ENCODE measurements at places on chromosomes 1 and 21.

- DNase-seq = no peak
Measured at GRCh38 chr1:38190983-38191382, 144.4 kb upstream of the POU3F1 start.

DNA sequence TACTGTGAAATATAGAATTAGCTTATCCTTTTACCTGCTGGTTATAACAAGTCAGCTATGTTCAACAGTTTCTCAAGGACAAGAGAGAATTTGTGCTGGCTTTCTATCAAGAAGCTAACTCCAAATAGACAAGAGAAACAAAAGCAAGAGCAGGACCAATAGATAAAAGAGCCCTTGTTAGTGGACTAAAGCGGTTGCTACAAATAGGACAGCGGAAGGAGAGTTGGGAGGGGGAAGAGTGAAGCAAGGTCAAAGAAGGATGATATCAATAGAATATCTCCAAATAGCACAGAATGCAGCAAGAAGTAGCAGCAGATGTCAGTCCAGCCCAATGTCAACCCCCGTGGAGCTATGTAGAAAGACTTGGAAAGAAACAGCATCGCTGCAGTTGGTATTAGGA, 53.0 kb upstream of the AKT3 start:
- DNase-seq = no peak

DNA sequence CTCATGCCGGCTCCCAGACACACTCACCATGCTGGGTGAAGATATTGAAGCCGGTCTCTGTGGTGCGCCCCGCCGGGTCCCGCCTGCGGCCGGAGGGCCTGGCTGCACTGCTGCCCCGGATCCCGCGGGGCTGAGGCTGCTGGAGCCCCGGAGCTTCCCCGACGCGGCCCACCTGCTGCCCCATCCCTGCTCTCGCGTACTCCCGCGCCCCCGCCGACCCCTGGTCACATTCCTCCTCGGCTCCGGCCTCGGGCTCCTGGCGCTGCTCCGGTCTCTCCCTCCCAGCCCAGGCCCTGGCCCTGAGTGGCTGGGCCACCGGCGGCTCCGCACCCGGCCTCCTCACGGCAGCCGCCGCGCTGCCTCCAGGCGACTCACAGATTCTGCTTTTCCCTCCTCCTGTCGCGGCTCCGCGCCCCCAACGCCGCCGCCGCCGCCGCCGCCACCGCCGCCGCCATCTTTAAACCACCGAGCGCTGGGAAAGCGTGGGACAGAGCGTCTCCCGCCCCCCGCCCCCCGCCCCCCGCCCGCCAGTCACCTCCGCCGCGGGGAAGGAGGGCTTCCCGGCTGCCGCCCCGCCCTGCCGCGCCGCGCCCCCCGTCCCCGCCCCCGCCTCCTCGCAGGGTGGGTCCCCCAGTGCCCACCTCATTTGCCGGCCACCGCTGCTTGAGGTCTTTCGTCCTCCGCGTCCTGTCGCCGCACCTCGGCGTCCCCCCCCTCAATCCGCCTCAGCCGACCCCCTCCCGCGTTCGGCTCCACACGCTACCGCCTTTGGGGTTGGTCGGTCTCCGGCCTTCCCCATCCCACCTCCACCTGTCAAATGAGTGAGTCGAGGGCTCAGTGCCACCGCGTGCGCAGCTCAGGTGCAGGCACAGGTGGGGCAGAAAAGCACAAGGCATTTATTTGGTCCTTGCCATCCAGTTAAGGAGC, at the start of gene ABL2:
TSS of gene ABL2 (minus strand) at position 464 of the 927 bp plus-strand sequence. CDS start at position 184, 280 bp downstream.
- DNase-seq = peak; percentile 81

DNA sequence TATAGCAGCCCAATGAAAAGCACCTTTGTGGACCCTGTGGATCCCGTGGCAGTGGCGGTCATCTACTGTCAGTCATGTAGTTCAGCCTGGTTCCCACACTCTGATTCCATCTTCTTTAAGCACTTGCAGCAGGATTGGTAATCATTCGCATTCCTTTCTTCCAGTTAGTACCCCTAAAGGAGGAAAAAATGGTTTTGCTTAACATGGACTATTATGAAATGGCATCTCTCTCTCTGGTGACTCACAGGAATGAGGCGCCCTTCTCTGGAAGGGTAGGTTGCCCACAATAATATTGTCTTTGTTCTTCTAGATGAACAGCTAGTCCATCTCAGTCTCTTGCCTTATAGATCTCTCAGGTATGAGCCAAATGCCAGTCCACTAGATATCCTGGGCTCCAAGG, 127.9 kb upstream of the MROH9 start:
- no peak for DNase-seq

DNA sequence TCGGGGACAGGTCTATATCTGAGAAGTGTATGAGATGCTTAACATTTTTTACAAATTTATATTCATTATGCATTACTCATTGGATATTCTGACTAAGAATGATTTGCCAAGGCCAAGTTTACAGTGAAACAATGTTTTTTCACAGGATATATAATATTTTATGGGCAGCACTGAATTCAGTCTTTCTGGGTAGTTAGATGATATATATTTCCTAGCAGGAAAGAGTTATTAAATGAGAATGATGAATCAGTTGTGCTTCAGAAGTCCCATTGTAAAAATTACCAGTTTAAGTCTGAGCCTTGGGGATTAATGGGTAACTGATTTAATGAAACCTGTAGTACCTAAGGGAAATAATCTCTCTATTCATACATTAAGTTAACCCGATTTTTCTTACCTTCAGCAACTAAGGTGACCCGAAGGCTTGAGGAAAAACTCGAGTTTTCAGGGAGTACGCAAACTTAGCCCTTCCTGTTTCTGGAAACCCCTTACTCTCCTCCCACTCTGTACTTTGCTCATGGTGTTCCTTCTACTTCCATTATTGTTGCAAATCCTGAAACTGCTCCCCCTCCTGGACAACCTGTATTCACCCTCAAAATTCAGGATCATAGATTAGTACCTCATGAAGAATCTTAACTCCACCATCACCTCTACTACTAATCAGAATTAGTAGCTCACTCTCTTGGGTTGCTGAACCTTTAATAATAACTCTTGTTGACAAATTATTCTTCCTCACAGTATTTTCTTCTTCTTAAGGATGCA, 135.1 kb downstream of the AK5 start:
- no peak for DNase-seq

DNA sequence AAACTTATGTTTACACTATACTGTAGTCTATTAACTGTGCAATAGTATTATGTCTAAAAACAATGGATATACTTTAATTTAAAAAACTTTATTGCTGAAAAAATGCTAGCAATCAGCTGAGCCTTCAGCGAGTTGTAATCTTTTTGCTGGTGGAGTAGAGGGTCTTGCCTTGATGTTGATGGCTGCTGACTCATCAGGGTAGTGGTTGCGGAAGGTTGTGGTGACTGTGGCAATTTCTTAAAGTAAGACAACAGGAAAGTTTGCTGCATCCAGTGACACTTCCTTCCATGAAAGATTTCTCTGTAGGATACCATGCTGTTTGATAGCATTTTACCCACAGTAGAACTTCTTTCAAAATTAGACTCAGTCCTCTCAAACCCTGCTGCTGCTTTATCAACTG, 234.7 kb upstream of the CSF3R start:
- DNase-seq = no peak

GRCh38 chr21:45763506-45763905, 120.0 kb downstream of the PCBP3 start:
- DNase-seq = no peak

- no peak for DNase-seq
Measured at GRCh38 chr1:170620164-170620563, 43.8 kb upstream of the PRRX1 start.

- DNase-seq = peak; percentile 63
Measured at GRCh38 chr1:3491291-3492246, 37.1 kb downstream of the ARHGEF16 start.

GRCh38 chr21:35208810-35209517, 159.9 kb upstream of the RUNX1 start:
- no peak for DNase-seq

GRCh38 chr1:53145942-53146708, 3.7 kb upstream of the SLC1A7 start:
- peak; percentile 93 for DNase-seq

DNA sequence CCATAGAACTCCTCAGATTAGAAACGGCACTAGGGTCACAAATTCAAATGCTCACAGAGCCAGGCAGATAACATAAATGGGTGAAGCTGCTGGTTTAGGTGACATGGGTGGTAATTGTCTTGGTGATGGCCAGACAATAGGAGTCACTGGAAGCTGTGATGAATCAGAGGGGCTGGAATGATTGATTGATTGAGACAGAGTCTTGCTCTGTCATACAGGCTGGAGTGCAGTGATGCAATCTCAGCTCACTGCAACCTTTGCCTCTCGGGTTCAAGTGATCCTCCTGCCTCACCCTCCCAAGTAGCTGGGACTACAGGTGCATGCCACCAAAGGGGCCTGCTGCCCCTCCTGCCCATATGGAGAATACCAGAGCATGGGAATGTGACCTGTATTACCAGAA, 63.0 kb downstream of the HIVEP3 start:
- DNase-seq = no peak

Data from HTR-8/SVneo (cell line).